Calu3 (cell line): ENCODE measurements at places on chromosomes 2 and 18. TPM values are rescaled to one million over a fixed set of nuclear protein-coding genes. Genes with fewer than 3 reads are reported as not detected.

Gene TWIST2
- not detected in 2 replicates for total RNA-seq

DNA sequence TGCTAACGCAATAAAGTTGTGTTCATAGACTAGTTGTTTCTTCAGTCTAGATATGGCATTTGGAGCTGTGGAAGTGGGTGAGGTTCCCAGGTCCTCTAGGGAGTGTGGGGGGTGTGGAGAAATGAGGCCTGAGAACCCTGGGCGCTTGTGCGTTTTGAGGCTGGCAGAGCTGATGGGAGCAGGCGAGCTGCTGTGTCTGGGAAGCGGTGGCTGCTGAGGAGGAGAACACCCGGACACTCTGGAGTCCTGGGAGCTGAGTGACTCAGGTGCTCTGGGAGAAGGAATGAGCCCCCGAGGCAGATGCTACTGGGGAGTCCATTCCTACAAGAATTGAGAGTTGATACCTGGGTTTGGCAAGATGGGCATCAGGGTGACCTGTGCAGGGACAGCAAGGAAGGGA, 67.5 kb downstream of the LPIN1 start:
- peaks cover 11% of the 10 kb centered on the region for H3K36me3 ChIP-seq
- no peak overlapping the region for H3K4me3 ChIP-seq
- no peak for DNase-seq
- no peaks in the 10 kb centered on the region for H3K4me1 ChIP-seq
- H3K27ac ChIP-seq = no peak overlapping the region

DNA sequence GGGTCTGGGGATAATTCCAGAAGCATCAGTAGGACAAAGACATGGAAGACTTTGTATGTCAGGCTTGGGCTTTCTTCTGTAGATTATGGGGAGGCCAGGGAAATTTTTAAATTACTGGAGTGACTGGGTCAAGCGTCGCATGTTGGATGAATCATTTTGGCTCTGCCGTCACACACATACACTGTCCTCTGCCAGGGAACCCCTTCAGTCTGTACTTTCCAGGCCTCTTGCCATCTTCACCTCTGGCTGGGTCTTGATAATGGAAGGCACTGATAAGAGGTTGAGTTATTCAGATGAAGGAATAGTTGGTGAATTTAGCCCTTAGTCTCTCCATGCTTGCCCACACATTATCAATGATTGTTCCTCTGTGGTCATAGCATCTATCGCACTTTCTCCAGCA, 895.1 kb upstream of the CELF4 start:
- H3K4me3 ChIP-seq = no peak overlapping the region
- H3K36me3 ChIP-seq = no peaks in the 10 kb centered on the region
- H3K27ac ChIP-seq = no peak overlapping the region
- no peaks in the 10 kb centered on the region for H3K4me1 ChIP-seq

Gene THOC1
- 38.3 and 47.1 TPM in 2 replicates for total RNA-seq

DNA sequence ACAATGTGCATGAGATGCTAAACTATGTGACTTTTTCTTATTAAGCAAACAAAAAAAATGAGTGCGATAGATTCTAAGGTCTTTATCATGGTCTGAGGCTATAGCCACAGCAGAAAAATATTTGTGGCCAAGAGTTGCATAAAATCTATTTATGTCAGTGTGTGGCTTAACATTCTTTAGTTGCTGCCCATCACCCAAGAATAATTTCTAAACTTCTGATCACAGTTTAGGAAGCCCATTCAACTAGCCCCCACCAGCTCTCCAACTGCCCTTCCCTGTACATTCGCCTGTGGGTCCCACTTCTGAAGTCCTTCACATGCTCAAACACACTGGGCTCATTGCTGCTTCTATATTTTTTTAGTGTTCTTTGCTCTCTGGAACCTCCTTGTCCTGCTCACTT, 107.1 kb downstream of the CTNNA2 start:
- H3K27ac ChIP-seq = no peak overlapping the region
- DNase-seq = no peak
- no peak overlapping the region for H3K4me3 ChIP-seq
- H3K4me1 ChIP-seq = no peaks in the 10 kb centered on the region
- H3K36me3 ChIP-seq = no peaks in the 10 kb centered on the region
- H3K27me3 ChIP-seq = no peaks in the 10 kb centered on the region

- H3K36me3 ChIP-seq = peaks cover 1% of the 10 kb centered on the region
- H3K27me3 ChIP-seq = no peaks in the 10 kb centered on the region
- no peak for DNase-seq
- H3K27ac ChIP-seq = no peak overlapping the region
- H3K4me1 ChIP-seq = peaks cover 4% of the 10 kb centered on the region
- H3K4me3 ChIP-seq = no peak overlapping the region
Measured at GRCh38 chr18:80040515-80040914, 6.3 kb downstream of the RBFA start.

Gene NXPH2
- total RNA-seq = 1.3 and 3.1 TPM in 2 replicates

- peaks cover 60% of the 10 kb centered on the region for H3K4me1 ChIP-seq
- no peak for DNase-seq
- H3K4me3 ChIP-seq = no peak overlapping the region
- peak overlapping the region; percentile 67 for H3K27ac ChIP-seq
Measured at GRCh38 chr18:8744656-8745055, 39.3 kb downstream of the MTCL1 start.

DNA sequence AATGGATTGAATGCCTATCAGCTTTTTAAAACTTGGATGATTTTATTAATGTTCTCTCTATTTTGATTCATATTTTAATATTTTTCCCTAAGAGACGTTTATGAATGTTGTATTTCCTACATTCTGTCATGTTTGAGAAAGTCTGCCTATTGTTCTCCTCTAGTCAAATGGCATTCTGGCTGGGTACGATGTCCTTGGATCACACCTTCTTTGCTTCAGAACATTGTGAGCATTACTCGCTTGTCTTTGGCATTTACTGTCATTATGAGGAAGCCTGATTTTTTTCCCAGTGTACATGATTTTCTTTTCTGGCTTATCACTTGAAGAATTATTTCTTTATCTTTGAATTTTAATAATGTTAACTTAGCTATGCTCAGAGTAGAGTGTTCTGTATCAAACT, 78.4 kb downstream of the CDC42EP3 start:
- no peak for DNase-seq
- no peaks in the 10 kb centered on the region for H3K27me3 ChIP-seq
- H3K4me3 ChIP-seq = no peak overlapping the region
- H3K36me3 ChIP-seq = peaks cover 7% of the 10 kb centered on the region
- peaks cover 32% of the 10 kb centered on the region for H3K4me1 ChIP-seq

DNA sequence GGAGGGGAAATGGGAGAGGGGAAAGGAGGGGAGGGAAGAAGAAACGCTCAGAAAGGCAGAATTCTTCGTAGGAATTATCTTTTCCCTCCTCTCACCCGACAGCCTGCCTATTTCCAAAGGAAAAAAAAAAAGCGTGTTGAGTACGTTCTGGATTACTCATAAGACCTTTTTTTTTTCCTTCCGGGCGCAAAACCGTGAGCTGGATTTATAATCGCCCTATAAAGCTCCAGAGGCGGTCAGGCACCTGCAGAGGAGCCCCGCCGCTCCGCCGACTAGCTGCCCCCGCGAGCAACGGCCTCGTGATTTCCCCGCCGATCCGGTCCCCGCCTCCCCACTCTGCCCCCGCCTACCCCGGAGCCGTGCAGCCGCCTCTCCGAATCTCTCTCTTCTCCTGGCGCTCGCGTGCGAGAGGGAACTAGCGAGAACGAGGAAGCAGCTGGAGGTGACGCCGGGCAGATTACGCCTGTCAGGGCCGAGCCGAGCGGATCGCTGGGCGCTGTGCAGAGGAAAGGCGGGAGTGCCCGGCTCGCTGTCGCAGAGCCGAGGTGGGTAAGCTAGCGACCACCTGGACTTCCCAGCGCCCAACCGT, at the start of gene GAD1:
Gene GAD1 (plus strand): TSS at position 384 of the 589 bp plus-strand sequence. CDS start 1,705 bp downstream, outside the sequence.
- H3K36me3 ChIP-seq = peaks cover 39% of the 10 kb centered on the region
- H3K27ac ChIP-seq = peak within 1 kb of the TSS; percentile 30
- peaks cover 23% of the 10 kb centered on the region for H3K4me1 ChIP-seq
- peak within 1 kb of the TSS; percentile 85 for H3K4me3 ChIP-seq

DNA sequence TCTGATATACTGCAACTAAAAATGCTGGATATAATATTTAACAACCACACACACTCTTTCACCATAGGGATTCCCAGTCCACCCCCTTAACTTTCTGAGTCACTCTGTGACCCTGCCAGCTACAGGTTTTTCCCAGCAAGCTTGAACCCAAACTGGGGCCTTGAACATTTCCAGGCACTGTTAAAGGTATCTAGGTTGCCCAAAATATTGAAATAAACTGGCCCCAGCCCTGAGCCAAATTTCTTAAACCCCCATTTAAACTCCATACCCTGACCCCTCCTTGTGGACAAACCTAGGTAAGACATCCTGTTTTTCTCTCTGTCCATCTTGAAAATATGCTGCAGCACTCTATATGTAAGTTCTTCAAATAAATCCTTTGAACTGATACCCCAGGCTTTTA, 19.7 kb upstream of the DCTN1 start:
- H3K36me3 ChIP-seq = no peaks in the 10 kb centered on the region
- H3K4me1 ChIP-seq = no peaks in the 10 kb centered on the region
- no peak for DNase-seq
- no peaks in the 10 kb centered on the region for H3K27me3 ChIP-seq
- no peak overlapping the region for H3K4me3 ChIP-seq

- H3K4me3 ChIP-seq = no peak overlapping the region
- H3K36me3 ChIP-seq = no peaks in the 10 kb centered on the region
Measured at GRCh38 chr2:178306352-178307073, 112.2 kb downstream of the OSBPL6 start.

DNA sequence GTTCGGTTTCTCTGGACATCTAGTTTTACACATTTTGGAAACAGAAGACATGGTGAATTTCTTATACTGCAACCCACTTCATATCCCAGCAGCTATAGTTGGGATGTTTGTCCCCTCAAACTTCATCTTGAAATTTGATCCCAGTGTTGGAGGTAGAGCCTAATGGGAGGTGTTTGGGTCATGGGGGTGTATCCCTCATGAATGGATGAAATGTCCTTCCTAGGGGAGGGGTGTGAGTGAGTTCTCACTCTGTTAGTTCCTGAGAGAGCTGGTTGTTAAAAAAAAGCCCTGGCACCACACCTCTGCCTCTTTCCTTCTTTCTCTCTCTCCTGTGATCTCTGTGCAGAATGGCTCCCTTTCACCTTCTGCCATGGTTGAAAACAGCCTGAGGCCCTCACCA, 369.0 kb upstream of the KCNJ3 start:
- no peaks in the 10 kb centered on the region for H3K36me3 ChIP-seq
- no peak overlapping the region for H3K4me3 ChIP-seq
- H3K4me1 ChIP-seq = no peaks in the 10 kb centered on the region

Gene CPLX4
- not detected in 2 replicates for total RNA-seq

DNA sequence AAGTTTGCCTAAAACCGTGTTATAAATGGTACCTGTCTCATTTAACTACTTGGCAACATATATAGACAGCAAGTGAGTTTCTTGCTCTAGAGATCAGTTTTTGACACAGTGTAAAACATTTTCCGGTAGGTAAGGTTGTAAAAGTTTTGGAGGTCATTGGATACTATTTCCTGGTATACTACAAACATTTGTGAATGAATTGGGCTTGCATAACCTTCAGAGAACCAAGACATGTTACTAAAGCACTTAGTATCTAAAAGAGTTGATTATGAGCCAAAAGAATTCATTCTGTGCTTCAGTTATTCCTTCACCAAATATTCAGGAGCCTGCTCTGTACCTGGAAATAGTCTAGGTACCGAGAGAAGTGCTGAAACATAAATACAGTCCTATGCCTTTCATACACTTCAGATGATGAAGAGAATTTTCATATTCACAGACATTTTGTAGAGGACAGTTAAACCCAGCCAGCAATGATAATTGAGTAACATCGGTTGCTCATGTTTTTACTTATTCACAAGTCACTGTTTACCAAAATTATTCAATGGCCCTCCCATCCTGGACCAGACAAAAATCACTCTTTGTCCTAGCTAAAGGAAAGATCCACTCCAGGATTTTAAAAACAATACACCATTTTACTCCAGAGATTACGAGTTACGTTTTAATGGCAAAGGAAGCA, 319.4 kb upstream of the RBMS1 start:
- no peak for DNase-seq
- H3K4me3 ChIP-seq = no peak overlapping the region
- no peak overlapping the region for H3K27ac ChIP-seq
- H3K36me3 ChIP-seq = no peaks in the 10 kb centered on the region
- no peaks in the 10 kb centered on the region for H3K4me1 ChIP-seq

GRCh38 chr2:179913809-179914208, 52.4 kb upstream of the ZNF385B start:
- H3K36me3 ChIP-seq = no peaks in the 10 kb centered on the region
- no peak overlapping the region for H3K27ac ChIP-seq
- H3K4me3 ChIP-seq = no peak overlapping the region
- no peaks in the 10 kb centered on the region for H3K27me3 ChIP-seq
- H3K4me1 ChIP-seq = no peaks in the 10 kb centered on the region

- no peak overlapping the region for H3K4me3 ChIP-seq
- H3K27me3 ChIP-seq = no peaks in the 10 kb centered on the region
- peaks cover 28% of the 10 kb centered on the region for H3K4me1 ChIP-seq
- DNase-seq = no peak
Measured at GRCh38 chr2:6977786-6978185, 60.6 kb downstream of the RNF144A start.

GRCh38 chr2:37537316-37537715, 134.1 kb downstream of the CDC42EP3 start:
- no peak for DNase-seq
- H3K4me1 ChIP-seq = no peaks in the 10 kb centered on the region
- H3K27ac ChIP-seq = no peak overlapping the region

Gene RGPD4
- total RNA-seq = not detected in 2 replicates

Gene HOXD10
- total RNA-seq = not detected in 2 replicates

Gene ZNF804A
- total RNA-seq = 0.09 TPM in 1 of 2 replicates, not detected in the other

DNA sequence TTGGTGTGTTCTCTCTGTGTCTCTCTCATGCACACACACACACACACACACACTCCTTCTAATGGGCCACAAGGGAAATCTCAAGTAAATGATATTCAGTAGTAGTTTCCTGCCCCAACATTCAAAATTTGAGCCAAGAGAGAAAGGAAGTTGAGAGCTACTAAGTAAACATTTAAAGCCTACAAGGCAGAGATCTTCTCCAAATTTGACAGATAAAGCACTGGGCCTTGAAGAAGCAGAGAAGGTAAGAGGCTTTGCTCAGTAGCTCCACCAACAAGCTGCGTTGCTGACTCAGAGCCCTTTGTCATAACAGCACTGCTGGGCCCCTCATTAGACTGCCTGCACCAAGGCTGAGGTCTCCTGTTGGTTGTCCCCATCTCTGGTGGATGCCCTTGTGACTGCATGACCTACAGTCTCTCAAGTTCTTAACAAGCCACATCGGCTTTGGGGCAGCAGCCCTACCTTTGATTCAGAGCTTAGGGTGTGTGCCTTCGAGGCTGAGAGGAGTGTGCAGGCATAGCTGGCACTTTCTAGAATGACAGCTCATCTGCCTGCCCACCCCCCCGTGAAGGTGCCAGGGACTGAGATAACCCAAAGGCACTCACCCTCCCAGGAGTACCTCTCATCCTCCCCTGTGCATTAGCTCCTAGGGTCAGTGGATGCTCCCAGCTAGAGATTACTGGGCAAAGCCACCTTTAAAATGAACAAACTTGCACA, 32.3 kb upstream of the NEB start:
- no peaks in the 10 kb centered on the region for H3K4me1 ChIP-seq
- no peaks in the 10 kb centered on the region for H3K27me3 ChIP-seq
- DNase-seq = no peak
- no peaks in the 10 kb centered on the region for H3K36me3 ChIP-seq
- H3K4me3 ChIP-seq = no peak overlapping the region
- no peak overlapping the region for H3K27ac ChIP-seq

GRCh38 chr18:3816610-3817363, 366.8 kb downstream of the TGIF1 start:
- peak overlapping the region; percentile 81 for H3K27ac ChIP-seq
- peak; percentile 28 for DNase-seq
- H3K27me3 ChIP-seq = no peaks in the 10 kb centered on the region
- H3K36me3 ChIP-seq = no peaks in the 10 kb centered on the region
- peaks cover 50% of the 10 kb centered on the region for H3K4me1 ChIP-seq

Gene CYRIA
- 0.19 and 0.22 TPM in 2 replicates for total RNA-seq

GRCh38 chr18:22702806-22703205, 230.3 kb upstream of the RBBP8 start:
- no peaks in the 10 kb centered on the region for H3K36me3 ChIP-seq
- DNase-seq = no peak
- H3K27me3 ChIP-seq = no peaks in the 10 kb centered on the region
- no peak overlapping the region for H3K4me3 ChIP-seq
- no peak overlapping the region for H3K27ac ChIP-seq
- peaks cover 30% of the 10 kb centered on the region for H3K4me1 ChIP-seq
